ENCODE measurements at places on chromosomes 2 and 18. TPM values are rescaled to one million over a fixed set of nuclear protein-coding genes. Genes with fewer than 3 reads are reported as not detected.

Gene UGT1A9
- polyA plus RNA-seq, result not detected

Gene CLHC1
- polyA plus RNA-seq, result 1.1 TPM

Gene DHRS9
- not detected for polyA plus RNA-seq

Gene RNF152
- polyA plus RNA-seq, result not detected

Gene RNF144A
- 8.3 TPM for polyA plus RNA-seq

Gene C2orf66
- polyA plus RNA-seq, result not detected

Gene BOLL
- polyA plus RNA-seq, result not detected

Data from CD8-positive, alpha-beta memory T cell (primary cell).